Hepatic stellate cell (primary cell): ENCODE measurements at places on chromosomes 1 and 21.
A peak's percentile ranks its signal among the peaks of the same experiment; 100 is the strongest.

DNA sequence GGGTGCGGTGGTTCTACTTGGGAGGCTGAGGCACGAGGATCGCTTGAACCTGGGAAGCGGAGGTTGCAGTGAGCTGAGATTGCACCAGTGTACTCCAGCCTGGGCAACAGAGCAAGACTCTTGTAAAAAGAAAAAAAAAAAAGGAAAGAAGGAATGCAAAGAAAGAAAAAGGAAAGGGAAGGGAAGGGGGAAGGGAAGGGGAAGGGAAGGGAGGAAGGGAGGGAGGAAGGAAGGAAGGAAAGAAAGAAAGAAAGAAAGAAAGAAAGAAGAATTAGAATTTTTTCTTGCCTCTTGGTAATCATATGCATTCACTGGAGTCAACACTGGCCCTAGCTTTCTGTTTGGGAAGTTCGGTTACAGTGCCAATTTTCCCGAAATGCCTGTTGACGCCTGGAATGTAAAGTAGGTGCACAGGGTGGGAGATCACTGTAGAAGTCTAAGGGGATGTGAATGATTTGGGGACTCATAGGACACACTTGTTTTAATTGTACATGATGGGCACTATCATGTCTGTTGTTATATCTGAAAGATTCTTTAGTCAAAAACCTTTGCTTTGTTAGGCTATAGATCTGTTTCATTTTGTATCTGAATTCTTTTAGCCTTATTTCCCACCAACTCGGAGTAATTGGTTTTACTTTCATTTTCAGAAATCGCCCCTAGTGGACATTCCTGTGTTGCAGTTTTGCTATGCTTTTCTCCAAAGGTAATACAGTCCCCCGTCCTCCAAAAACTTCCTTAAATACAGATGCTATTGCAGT, 59.8 kb upstream of the MORC3 start:
- DNase-seq: peak; percentile 80

GRCh38 chr1:86030180-86030579, 126.4 kb downstream of the COL24A1 start:
- no peak for DNase-seq

GRCh38 chr21:25565272-25566211, 41.7 kb downstream of the MRPL39 start:
- DNase-seq: no peak

GRCh38 chr1:211345719-211346118, 19.1 kb downstream of the TRAF5 start:
- DNase-seq: no peak

DNA sequence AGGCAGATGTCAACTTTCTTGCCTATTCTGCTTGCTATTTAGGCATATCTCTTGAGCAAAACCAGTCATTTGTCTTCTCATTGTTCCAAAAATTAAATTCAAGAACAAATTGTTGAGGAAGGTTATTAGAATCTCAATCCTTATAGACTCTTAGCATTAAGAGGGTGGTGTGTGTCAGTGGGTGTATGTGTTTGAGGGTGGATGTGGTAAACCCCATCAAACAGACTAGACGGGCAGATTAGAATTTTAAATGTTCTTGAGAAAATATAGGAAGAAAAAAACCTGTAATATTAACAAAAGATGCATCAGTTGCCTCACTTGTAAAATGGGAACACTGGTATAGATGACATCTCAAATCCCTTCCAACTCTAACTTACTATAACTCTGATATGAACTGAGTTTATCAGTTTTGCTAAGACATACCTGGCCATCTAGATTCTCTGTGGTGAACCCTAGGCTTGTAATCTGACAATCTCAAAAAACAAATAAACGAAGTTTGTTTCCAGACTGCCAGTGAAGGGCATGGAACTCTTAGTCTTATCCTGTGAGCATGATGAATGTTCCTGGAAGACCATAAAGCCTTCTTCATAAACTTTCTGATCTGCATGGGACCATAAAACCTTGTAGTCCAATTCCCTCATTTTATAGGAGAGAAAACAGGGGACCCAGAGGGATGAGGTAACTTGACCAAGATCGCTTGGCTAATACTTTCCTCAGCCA, 176.3 kb upstream of the SGIP1 start:
- no peak for DNase-seq

- no peak for DNase-seq
These were observed 314.4 kb upstream of the VAMP3 start for GRCh38 chr1:7456722-7457082.

- DNase-seq: no peak
These were observed 184.1 kb downstream of the AK5 start for GRCh38 chr1:77465922-77466321.

GRCh38 chr1:89169166-89169565, 6.6 kb downstream of the GBP7 start:
- DNase-seq: no peak

DNA sequence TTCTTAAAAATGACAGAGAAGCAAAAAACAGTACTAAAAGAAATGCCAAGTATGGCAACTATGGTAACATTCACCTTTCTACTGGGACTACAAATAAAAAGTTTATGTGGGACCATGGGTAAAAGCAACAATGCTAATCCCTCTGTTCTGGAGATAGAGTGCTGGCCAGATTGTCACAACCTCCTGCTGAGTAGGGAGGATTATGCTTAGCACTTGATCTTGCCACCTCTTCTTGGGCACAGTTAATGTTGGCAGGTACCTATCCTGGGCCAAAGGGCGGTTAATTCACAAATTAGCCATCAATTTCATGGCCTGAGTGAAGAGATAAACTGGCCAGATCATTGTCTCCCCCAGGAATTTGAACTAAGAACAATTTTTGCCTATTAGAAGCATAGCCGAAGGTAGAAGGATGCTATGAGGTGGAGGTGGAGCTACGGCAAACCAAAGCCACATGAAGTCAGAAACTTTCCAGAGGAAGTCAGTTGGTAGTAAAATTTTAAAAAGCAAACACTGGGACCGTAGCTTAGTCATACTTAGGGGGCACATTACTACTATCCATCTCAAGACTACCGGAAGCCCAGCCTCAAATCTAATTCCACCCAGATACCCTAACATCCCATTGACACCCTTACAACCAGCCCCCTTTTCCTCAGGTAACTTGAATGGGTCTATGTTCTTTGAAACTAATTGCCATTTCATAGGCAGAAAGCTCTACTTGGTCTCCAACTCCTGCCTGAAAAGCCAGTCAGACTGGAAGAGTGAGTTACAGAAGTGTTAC, 2.7 kb downstream of the SCYL3 start:
- no peak for DNase-seq

- DNase-seq: peak; percentile 57
These were observed 3.4 kb upstream of the CASQ2 start for GRCh38 chr1:115771847-115772457.

DNA sequence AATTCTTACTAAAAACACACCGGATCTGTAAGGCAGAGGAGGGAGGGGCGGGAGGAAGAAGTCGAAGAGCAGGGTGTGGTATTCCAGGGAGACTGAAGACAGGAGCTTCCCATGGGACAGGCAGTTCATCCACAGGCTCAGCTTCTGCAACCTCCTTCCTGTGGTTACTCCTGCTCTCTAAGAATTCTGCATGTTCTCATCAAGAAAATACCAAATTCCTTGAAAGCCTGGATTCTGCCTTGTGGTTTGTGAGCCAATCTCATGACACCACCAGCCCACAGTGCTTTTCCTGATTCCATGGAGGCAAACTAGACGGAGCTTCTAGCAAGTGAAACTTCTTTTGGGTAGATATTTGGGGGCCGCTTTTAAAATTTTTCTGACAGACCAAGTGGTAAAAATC, 1.1 kb upstream of the ST6GALNAC3 start:
- peak; percentile 61 for DNase-seq

DNA sequence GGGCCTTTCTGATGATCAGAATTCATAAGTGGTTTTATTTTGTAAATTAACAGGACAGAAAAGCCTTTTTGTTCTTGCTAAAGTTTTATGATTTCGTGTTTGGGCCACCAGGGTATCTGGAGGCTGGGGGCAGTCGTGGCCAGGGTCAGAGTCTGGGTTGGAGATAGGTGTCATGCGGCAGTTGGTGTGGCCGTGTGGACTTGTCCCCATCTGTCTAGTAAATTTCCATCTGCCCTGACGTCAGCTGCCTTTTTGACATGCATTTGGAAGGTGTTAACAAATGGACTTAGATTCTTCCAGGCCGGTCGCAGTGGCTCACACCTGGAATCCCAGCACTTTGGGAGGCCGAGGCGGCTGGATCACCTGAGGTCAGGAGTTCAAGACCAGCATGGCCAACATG, 56.8 kb downstream of the SKI start:
- no peak for DNase-seq

DNA sequence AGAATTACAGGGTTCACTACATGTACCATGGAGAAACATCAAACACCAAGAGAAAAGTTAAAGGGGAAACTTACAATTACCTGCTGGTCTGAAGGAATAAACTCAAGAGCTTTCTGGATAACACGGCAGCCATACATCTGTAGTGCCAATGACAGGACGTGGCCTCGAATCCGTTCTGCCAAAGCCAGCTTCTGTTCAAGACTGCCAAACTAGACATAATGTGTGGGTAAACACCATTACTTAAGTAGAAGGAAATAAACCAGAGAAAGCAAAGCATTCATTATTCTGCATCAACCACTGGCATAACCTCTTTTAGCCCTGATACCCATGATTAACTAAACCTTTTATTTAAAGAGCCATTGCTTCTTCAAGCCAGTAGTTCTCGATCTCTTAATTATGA, 41.5 kb upstream of the SDC3 start:
- DNase-seq: no peak

GRCh38 chr1:68339505-68339904, 107.2 kb upstream of the WLS start:
- DNase-seq: no peak

- DNase-seq: no peak
These were observed 21.1 kb upstream of the OR10J5 start for GRCh38 chr1:159556931-159557369.

DNA sequence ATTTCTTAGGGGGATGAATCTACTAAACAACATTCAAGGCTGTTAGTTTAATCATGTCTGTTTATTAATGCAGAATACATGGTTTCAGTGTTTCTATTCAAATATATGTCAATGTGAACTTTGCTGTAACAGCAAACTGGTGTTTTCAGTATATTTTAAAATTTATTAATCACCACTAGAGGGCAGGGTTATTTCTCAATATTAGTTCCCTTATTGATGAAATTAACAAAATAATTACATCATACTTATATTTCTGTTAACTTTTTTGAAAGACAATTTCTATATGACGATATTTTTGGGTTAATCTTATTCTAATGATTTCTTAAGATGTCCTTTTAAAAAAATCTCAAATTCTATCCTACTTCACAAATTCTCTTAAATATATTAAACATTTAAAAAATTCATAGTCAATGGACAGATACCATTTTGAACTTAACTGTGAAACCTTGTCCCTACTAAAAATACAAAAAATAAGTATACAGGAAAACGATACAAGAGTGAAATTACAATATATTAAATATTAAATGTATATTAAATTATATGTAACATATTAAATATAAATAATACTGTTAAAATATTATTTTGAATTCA, 1034.1 kb upstream of the PRMT6 start:
- no peak for DNase-seq

GRCh38 chr21:42411197-42411869, 7.6 kb downstream of the UBASH3A start:
- no peak for DNase-seq

DNA sequence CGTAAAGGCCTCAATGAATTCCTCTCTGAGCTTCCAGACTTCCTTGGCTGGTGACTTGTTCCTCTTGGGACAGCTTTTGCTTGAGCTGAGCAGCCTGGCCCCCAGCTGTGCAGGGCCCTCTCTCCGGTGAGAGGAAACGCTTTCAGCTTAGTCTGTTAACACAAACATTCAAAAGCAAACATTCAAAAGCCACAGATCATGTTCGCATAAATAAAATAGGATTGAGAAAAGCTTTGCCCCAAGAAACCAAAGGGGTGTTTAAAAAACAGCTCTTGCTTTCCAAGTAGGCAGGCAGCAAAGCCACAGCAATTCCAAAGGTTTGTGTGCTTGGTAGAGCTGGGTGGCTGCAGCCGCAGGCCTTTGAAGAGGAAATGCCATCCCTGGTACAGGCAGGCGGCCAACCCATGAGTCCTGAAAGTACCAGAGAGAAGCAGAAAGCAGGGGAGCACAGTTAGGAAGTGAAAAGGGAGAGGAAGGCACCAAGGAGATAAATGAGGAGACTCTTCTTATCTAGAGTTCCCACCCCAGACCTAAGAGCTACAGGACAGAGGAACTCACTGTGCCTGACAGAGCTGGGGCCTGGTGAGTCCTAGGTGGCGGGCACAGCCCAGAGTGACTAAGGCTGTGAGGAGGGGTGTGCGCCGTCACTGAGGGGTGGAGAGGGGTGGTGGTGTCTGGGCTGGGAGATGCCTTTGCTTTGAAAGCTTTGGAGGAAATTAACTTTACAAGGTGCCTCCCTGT, 48.4 kb downstream of the CCN1 start:
- DNase-seq: peak; percentile 72

DNA sequence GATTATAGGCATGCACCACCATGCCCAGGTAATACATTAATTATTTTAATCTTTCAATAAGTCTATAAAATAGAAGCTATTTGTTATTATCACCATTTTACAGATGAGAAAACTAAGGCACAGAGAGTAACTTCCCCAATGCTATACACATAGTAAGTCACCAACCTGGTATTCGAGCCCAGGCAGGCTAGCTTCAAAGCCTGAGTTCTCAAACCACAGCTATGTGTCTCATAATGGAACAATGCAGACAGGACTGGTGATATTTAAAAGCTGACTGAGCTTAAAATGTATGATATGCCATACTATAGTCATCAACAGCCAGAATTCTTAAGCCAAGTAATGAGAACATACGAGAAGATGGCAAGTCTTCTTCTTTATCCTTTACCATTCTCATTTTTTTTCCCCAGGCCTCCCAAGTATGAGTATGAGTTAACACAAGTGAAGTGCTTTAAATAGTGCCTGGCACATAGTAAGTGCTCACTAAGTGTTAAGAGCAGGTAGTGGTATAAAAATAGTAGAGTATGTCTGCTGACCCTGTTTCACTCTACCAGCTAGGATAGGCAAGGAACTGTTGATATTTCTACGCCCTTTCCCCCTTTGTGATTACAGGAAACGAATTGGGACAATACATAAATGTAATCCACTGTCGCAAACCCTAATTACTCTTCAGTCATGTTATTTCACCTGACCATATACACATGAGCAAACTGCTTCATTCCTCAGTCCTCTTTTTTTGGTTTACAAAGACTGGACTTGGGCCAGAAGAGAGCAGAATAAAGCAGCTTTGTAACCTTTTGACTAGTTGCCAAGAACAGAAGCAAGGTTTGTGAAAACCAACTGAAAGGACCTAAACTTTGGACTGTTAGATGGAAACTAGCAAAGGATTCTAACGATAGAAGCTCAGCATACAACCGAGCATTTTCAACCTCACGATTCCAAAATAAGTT, 9.5 kb downstream of the EYA3 start:
- DNase-seq: no peak

DNA sequence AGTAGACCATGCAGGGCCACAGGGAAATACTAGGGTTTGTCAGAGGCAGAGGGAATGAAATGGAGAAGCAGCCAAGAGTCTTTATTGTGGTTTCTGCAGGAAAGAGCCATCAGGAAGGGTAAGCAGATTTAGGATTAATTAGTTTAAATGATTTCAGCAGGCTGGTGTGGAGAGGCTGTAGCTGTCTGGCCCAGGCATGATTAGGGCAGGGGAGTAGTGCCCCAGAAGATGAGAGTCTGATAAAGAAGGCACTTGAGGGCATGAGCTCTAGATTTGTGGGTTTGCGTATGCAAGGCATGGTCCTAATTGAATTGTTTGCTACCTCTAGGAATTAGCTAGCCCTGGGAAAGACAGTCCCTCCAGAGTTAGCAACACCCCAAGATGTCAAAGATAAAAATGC, 484.6 kb upstream of the PLXNA2 start:
- no peak for DNase-seq
